ENCODE measurements at places on chromosomes 6 and 20.

DNA sequence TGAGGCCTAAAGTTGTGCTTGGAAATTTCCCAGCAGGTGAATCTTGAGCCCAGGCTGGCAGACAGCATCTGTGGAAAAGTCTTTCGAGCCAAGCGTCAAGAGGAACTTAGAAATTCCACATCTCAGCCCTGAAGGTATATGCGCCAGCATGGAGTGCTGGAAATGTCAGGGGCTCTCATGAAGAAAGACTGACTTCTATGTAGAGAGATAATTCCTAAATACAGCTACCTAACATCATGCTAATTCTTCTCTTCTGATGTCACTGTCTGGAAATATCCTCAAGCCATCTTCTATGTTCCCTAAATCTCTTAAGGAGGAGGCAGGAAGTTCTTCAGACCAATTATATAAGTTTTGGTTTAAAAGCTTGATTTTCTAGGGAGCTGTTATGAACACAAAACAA is 492.4 kb upstream of the MARCKS start:
- DNase-seq, result no peak

DNA sequence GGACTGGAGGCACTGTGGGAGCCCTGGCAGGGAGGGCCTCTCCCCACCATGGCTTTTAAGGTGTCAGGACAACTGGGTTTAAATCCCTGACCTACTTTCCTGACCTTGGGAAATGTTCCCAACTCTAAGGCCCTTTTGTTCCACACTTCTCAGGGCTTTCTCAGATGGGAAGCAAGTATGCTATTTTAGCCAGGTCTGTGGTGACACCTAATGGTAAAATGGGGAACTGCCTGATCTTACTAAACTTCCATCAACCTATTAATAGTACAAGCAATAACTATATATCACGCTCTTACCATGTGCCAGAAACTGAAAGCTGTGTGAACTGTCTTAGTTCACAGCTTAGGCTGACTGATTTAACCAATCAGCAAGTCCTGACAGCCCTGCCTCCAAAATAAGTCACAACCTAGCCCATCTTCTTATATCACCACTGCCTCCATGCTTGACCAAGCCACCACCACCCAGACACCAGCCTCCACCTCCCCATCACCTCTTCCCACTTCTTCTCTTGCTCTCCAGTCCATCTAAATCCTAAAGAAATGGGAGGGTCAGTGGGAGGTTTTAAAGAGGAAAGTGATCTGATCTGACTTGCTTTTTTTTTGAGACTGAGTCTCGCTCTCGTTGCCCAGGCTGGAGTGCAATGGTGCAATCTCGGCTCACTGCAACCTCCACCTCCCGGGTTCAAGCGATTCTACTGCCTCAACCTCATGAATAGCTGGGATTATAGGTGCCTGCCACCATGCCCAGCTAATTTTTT is 6.9 kb upstream of the BLCAP start:
- DNase-seq, result peak; percentile 33

DNA sequence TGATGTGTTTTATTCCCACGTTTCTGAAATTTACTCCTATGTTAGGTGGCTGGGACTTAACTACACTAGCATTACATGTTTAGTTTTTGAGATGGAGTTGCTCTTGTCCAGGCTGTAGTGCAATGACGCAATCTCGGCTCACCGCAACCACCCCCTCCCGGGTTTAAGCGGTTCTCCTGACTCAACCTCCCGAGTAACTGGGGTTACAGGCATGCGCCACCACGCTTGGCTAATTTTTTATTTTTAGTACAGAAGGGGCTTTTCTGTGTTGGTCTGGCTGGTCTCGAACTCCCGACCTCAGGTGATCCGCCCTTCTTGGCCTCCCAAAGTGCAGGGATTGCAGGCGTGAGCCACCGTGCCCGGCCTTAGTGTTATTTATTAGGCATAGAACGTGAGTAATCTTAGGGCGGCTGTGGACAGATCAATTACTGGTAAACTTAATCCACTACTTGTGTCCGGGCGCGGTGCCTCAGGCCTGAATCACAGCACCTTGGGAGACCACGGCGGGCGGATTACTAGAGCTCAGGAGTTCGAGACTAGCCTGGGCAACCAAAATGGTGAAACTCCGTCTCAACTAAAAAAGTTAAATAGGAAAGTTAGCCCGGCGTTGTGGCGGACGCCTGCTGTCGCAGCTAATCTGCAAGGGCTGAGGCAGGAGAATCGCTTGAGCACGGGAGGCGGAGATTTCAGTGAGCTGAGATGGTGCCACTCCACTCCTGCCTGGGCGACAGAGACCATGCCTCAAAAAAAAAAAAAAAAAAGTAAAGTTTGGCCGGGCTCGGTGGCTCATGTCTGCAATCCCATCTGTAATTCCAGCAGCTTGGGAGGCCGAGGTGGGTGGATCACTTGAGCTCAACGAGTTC is 123.7 kb upstream of the BTN3A2 start:
- no peak for DNase-seq

GRCh38 chr6:13467216-13467600 is 20.2 kb downstream of the GFOD1 start:
- no peak for DNase-seq

- DNase-seq, result no peak
Measured at GRCh38 chr20:53405139-53405538, 188.5 kb downstream of the ZNF217 start.

GRCh38 chr6:46628498-46628897 is 24.1 kb downstream of the CYP39A1 start:
- DNase-seq, result no peak

DNA sequence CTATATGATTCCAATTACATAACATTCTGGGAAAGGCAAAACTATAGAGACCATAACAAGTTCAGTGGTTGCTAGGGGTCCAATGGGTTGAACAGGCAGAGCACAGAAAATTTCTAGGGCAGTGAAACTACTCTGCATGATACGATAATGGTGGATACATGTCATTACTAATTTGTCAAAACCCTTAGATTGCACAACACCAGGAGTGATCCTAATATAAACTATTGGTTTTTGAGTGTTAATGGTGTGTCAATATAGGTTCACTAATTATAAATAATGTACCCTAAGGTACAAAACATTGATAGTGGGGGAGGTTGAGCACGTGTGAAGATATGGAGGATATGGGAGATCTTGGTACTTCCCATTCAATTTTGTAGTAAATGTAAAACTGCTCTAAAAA is 42.4 kb upstream of the PLN start:
- DNase-seq, result no peak

DNA sequence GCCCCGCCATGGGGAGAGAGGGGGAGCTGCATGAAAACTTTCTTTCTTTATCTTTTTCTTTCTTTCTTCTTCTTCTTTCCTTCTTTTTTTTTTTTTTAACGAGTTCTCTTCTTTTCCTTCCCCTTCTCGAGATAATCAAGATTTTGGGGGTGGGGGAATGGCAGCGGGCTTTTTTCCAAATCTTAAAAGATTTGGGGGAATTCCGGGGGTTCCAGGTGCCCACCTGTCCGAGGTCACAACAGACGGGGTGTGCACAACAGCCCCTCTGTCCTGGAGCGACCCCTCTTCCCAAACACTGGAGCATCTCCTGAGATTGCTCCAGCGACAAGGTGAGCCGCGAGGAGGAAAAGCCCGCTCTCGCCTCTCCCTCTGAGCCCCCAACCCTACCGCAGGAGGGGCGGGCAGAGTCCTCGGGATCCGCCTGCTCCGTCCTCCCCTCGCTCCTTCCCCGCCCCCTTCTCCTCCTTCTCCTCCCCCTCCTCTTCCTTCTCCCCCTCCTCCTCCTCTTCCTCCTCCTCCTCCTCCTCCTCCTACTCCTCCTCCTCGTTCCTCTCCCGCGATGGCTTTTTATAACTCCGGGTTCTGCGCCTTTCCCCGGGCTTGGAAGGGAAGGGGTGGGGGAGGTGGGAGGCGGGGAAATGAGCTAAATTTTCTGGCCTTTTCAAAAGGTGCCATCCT is 689 bp upstream of the KCNB1 start:
- DNase-seq, result no peak

DNA sequence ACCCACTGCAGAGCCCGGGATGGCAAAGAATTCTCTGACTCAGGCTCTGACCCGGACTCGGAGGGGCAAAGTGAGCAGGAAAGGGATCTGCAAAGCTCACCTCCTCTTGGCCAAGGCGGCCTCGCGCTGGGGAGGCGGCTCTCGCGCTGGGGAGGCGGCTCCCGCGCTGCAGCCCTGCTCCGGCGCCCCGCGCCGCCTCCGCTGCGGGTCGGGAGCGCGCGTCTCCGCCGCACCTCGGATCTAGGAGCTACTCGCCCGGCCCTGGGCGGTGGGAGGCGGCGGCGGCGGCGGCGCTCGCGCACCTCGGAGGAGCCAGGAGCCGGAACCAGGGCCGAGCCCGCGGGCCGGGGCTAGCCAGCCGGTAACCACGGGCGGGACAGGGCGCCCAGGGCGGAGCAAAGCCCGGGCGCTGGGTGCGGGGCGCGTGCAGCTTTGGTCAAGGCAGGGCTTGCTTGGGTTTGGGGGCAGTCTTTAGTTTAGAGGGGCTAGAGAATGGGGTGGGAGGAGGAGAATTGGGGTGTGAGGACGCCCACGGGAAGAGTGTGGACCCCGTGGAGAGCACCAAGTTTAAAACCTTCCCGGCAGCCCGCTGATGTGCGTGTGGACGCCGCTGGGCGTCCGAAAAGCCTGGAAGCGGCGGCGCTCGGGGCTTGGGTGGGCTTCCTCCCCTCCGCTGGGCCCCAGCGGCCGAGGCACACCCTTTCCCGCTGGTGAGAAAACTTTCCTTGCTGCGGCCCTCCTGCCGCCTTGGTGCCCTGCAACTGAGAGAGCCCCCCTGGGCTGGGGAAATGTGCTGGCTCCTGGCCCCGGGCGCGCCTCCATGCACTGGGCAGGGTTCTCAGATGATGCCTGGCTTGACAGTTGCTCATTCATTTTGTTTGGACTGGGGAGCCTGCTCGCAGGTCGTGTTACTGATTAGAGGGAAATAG is at the start of gene MRAP2:
Gene MRAP2, plus strand, starts transcription at position 250 of the 929 bp plus-strand sequence. CDS start 21,547 bp downstream, outside the sequence.
- DNase-seq, result no peak

- no peak for DNase-seq
Measured at GRCh38 chr6:120903836-120904235, 430.4 kb downstream of the TBC1D32 start.

GRCh38 chr6:46733341-46733801 is 1.8 kb downstream of the PLA2G7 start:
- no peak for DNase-seq
